ENCODE measurements at places on chromosomes 5 and 9.

- no peak for DNase-seq
Measured at GRCh38 chr5:5650242-5650641, 227.8 kb downstream of the ICE1 start.

GRCh38 chr9:69307446-69308205, 17.4 kb upstream of the ENTREP1 start:
- peak; percentile 15 for DNase-seq

DNA sequence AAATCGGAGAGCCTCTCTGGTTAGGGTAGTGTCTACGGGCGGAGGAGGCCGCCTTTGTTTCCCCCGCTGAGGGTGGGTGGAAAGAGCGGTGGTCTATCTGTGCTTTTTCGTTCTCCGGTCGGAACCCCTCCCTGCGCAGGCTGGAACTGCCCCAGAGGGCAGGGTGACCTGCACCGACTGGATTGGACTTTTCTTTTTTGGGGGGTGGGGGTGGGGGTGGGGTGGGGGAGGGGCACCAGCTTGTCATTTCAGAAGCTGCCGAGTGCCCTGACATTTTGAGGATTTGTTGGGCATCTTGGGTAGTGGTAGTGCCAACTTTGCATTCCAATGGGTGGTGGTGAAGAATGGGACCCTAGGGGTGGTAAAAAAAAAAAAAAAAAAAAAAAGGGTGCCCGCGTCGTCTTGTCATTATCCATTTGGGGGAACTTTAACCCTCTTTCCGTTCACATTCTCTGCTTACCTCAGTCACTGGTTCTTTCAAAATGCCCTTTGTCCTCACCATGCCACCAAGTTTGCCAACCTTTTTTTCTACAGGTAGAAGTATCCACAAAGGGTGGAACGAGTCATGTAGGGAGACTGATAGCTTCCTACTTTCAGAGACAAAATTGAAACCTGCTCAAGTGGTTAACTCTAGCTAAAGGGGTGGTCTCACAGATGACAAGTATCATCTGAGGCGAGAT, 1.3 kb downstream of the UBE2R2 start:
- DNase-seq: peak; percentile 27

GRCh38 chr9:37639109-37639762, 11.5 kb upstream of the FRMPD1 start:
- DNase-seq: no peak

DNA sequence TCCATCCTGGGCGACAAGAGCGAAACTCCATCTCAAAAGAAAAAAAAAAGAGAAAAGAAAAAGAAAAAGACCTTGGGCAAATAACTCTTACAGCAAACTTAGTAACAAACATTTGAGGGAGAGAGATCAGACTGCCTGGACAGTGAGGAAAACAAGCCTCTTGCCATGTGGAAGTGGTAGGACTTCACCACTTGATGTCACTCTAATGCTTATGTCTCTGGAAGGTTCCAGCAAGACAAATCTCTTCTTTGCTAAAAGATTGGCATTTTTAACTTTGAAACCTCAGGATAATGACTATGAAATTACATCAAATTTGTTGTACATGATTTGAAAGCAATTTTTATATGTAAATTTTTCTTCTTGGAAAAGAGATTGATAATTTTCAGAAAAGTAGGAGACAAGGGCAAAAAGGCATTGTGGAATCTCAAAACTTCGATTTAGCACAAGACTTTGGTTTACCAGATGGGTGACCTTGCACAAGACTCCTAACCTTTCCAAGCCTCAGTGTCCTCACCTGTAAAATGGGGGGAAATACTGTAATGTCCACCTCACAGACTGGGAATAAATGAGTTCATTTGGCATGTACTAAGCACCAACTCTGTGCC, 5.4 kb downstream of the ACTL7B start:
- DNase-seq: peak; percentile 26

DNA sequence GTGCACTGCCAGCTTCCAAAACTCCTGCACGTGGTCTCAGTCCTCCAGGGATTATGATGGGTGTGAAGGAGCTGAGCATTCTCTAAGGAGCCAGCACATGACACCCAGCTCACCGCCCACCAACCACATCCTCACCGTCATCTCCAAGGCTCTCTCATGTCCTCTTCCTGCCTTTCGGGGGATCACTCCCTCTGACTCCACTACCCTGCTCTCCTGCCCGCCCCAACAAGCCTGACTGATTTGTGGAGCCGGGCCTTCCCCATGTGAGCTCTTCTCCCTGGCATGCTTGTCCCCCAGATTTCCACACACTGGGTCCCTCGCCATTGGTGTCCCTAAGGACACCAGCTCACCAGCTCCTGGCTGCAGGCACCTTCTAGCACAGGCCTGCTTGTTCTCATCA, 1.9 kb downstream of the ABO start:
- DNase-seq: no peak

DNA sequence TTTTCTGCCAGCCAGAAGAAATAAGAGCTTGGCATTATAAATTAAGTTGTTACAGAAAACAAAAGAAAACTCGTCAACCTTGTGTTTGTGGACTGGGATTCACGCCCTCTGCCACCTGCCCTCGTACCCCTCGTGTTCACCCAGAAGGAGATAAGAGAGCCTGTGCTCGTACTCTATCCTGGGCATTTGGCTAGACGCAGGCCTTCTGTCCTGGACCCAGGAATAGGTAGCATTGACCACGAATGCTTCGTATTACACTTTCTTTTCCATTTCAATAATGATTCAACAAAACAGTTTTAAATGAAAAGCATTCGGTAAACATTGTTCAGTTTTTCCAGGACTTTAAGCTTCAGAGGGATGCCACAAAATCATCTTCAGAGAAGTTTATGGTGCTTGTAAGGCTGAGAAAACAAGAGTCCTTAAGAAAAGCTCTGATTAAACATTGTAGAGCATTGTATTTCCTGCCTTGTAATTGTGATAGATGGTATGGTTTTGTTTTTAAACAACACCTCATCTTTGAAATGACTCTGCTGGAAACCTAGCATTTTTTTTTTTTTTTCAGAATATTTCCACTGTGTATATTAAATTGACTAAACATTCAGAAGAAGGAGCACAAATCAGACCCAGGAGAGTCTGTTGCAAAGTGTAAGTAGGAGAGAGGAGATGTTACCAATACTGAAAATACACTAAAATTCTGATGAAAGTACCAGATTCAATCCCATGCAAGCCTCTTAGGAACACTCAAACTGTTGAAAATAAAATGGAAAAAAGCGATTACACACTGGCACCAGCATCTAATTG, 27.6 kb downstream of the MTX3 start:
- no peak for DNase-seq

DNA sequence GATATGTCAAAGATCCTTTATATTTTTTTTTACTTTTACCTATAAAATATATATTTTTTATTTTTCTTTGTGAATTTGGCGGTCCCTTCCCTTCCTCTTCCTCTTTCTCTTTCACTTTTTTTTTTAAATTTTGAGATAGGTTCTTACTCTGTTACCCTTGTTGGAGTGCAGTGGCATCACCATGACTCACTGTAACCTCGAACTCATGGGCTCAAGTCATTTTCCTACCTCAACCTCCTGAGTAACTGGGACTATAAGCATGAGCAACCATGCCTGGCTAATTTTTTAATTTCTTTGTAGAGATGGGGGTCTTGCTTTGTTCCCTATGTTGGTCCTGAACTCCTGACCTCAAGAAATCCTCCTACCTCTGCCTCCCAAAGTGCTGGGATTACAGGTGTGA, 258.0 kb upstream of the CLINT1 start:
- DNase-seq: peak; percentile 61

GRCh38 chr9:77800924-77801551, 152.9 kb upstream of the GNA14 start:
- peak; percentile 27 for DNase-seq

DNA sequence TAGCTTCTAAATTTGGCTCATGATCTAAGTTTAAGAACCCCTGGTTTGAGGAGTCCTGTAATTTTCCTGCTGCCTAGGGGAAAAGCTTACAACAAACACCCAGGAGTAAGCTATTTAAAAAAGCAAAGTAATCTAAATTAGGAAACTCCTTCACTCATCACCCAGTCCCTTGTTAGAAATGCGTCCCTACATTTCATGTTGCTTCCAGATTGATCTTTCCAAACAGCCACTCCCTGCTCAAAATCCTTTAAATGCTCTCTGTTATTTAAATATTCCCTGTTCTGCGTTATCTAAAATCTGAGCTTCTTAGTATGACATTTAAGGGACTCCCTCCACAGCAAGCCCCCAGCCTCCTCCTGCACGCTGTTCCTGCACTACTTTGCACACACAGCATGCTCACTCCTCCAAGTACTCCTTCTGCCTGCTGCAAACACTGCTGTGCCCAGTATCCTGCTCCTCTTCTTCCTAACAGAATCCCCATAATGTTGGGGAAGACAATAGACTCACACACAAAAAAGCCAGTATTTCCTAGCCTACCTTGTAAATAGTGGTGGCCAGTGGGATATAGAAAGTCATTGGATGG, 123.3 kb upstream of the RASEF start:
- DNase-seq: no peak

- no peak for DNase-seq
Measured at GRCh38 chr5:51466214-51466613, 83.0 kb downstream of the ISL1 start.

DNA sequence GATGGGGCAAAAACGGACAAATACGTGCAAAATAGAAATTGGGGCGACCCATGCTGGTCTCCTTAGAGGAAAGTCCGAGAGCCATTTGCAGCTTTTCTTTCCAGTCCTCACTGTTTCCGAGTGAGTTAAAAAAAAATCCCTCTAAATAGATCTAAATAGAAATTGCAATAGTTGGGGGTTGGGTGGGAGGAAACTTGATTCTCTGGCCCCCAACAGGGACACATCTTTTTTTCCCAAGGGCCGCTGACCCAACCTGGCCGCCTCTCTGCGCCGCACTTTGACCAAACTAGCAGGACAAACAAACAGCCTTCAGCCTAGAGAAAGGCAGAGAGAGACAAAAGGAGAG, 2.8 kb upstream of the NKX2-5 start:
- DNase-seq: no peak

- DNase-seq: no peak
Measured at GRCh38 chr9:136133191-136133958, 14.7 kb upstream of the TMEM250 start.

DNA sequence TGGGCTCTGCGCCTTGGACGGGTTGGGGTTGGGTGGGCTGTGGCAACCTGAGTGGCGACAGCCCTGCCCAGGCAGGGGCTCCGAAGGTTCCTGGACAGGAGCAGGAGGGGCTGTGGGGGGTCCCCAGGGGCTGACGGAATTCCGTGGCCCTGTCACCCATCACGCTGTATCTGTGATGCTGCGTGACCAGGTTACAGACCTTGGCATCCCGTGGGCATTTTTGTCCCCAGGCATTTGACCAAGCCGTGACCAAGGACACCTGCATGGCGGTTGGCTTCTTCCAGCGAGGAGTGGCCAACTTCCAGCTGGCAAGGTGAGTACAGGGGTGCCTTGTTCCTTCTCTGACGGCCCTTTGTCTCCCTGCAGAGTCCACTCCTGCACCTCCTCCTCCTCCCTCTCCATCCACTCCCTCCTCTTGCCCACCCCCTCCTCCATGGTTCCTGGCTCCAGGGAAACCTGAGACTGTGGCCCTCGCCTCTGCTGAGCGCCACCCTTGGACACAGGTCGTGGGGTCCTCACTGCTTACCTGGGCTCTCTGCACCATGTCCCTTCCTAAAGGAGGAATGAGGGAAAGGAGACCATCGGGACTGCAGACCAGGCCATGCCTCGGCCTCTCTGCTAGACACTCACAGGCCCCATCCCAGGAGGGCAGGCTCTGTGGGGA, 3.0 kb downstream of the NOXA1 start:
- no peak for DNase-seq

- DNase-seq: peak; percentile 95
Measured at GRCh38 chr9:5493679-5494511, 16.4 kb upstream of the PDCD1LG2 start.

- peak; percentile 95 for DNase-seq
Measured at GRCh38 chr5:140131967-140132409, 6.3 kb downstream of the IGIP start.

GRCh38 chr9:121649476-121650216, 1.8 kb upstream of the DAB2IP start:
- DNase-seq: no peak

DNA sequence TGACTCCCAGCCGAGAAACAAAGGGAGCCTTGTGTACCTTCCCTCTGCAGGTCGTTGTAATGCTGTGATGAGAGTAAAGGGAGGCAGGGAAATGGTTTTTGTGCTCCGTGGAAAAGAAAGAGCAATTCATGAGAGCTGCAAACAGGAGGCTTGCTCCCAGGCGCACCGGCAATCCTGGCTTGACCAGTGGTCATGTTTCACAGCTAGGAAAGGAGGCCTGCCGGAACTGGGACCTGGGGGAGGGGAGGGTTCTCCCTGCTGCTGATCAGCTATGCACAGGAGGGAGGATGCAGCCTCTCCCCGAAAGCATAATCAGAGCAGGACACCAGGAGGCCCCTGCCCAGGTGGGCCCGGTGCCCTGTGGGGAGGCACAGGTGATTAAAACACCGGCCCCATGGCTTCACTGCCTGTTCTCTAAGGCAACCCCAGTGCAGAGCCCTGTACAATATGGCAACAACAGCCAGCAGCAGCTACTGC, 131.3 kb downstream of the ZDHHC21 start:
- no peak for DNase-seq

- no peak for DNase-seq
Measured at GRCh38 chr9:89743573-89744254, 138.9 kb downstream of the GADD45G start.

- peak; percentile 32 for DNase-seq
Measured at GRCh38 chr9:28365020-28365640, 791.8 kb upstream of the C9orf72 start.

- DNase-seq: peak; percentile 69
Measured at GRCh38 chr5:136374003-136374402, 8.7 kb upstream of the TRPC7 start.

- no peak for DNase-seq
Measured at GRCh38 chr5:159836691-159837090, 79.6 kb upstream of the ADRA1B start.

GRCh38 chr9:76996700-76997099, 22.8 kb upstream of the FOXB2 start:
- peak; percentile 36 for DNase-seq

- DNase-seq: no peak
Measured at GRCh38 chr9:30534455-30534854, 1850.0 kb upstream of the ACO1 start.

DNA sequence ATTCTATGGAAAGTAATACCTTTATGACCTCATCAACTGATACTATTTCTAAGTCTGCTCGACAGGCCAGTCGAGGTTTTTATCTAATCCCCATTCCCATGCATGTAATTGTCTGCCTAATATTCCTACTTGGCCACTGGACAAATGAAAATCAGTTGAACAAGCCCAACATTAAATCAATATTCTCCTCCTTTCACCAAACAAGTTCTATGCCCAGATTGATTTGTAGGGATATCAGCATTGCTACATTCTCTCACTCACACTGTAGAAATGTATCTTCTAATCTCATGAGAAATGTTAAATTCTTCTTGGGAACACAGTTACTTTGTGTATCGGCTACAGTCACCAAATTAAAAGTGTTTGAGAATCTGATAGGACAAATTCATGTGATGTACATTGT, 208.8 kb upstream of the CTNND2 start:
- DNase-seq: no peak

Data from kidney tubule cell (primary cell).